ENCODE measurements at places on chromosomes 4 and X.

DNA sequence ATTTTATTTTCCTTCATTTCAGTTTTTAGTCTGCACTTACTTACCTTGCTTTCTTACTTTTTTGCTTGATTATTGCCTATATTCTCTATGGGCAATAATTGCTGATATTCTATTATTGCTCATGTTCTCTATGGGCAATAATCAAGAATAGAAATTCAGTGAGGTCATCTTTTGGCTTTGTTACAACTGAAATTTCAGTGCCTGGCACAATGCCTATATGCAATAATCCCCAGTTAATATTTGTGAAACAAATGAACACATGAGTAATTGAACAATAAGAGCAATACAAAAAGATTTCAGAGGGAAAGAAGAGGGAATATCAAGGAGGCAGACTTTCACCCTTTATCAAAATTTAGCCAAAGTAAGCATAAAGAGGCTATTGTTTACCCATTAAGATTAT lies 48.6 kb upstream of the ARSJ start:
- DNase-seq: no peak

DNA sequence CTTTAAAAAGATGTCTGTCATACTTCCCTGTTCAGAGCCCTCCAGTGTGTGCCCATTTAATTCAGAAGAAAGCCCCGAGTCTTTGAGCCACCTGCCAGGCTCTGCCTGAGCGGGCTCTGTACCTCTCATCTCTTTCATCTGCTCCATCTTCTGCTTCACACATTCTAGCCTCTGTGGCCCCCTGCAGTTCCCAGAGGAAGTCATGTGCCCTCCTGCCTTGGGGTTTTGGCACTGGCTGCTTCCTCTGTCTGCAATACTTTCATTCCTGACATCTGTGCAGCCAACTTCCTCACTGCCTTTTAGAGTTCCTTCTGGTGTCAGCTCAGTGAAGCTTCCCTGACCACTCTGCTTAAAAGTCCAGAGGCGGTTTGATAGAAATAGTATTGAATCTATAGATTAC lies 6.2 kb upstream of the STK32B start:
- DNase-seq: no peak

GRCh38 chr4:86131456-86131855 lies 228.4 kb downstream of the MAPK10 start:
- DNase-seq: no peak

DNA sequence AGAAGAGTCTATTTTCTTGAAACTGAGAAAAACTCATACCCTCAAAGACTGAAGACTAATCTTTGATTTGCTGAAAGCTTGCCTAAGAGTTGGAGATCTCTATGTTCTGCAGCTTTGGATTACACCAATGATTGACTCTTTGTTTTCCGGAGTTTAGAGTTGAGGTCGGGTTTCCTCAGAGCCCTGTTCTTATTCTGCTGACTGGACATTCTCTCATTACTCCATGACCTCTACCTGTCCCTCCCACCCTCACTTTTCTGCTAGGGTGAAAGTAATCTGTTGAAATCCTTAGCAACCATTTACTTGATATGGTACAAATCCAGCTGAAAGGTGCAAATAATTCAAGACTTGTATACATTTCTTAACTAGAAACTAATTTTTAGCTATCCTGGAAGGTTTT lies 421.5 kb upstream of the FRG1 start:
- DNase-seq: no peak

GRCh38 chr4:144894573-144894972 lies 203.4 kb downstream of the ANAPC10 start:
- DNase-seq: no peak

- peak; percentile 42 for DNase-seq
Measured at GRCh38 chrX:150897421-150898320, 797 bp downstream of the CD99L2 start.

- no peak for DNase-seq
Measured at GRCh38 chr4:95462921-95463320, 85.9 kb downstream of the UNC5C start.

GRCh38 chr4:3867403-3868100 lies 101.4 kb downstream of the ADRA2C start:
- no peak for DNase-seq

GRCh38 chr4:38609614-38610013 lies 54.4 kb upstream of the KLF3 start:
- no peak for DNase-seq

DNA sequence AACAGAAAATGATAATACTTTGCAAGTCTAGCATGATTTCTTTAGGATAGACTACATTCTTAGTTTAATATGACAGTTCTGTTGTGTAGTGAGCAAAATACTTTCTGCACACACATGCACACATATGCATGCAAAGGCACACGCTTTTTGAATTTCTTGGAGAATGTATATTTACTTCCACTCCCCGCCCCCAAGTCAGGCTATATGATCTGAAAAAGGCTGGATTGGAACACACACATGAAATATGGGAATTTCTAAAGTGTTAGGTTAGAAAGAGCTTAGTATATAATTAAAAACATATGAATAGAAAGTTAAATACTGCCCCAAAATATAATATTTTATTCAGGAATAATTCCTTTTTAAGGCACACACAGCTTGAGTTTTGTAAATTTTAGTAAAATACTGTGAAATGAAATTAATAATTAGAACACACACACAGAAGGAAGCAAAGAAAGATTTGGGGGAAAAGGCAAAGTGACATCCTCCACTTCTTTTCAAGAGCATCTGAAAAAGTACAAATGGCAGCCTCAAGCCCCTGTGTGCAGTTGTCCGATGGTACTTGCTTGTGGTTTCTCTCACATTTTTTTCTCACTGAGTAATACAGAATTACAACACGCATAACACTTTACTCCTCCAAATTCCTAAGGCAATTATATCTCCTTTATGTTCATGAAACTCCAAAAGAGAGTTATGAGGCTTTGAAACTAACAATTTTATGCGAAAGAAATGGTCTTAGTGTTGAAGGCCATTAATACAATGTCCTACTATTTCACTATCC lies 228.9 kb upstream of the ETNPPL start:
- no peak for DNase-seq

Measured in NCI-H510A treated with DMSO at 0.1 percent for 48 hours (cell line).